Endothelial cell (in vitro differentiated cells): ENCODE measurements at places on chromosomes 5 and 9.

- no peak for DNase-seq
Measured at GRCh38 chr9:101126556-101126955, 98.0 kb downstream of the PLPPR1 start.

GRCh38 chr5:150286820-150287219 is 2.8 kb downstream of the CAMK2A start:
- peak; percentile 43 for DNase-seq

DNA sequence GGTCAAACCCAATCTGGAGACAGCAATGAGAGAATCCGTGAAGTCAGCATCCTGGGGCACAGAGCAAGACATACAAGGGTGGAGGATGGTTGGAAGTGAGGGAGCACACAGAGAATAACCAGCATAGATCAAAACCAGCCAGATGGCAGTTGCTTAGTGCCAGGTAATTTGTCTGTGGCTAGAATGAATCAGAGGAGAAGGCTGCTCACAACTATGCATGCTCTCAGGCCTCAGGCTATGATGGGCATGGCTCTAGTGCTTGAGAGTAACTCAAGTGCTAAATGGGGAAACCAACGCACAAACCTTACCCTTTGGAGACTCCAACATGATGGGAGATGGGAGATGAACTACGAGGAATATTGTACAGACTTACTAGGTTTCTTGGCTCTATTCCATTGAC is 160.8 kb downstream of the DMRT2 start:
- no peak for DNase-seq

GRCh38 chr9:102841376-102841775 is 153.8 kb upstream of the CYLC2 start:
- no peak for DNase-seq
